ENCODE measurements at places on chromosomes 6 and 20. TPM values are rescaled to one million over a fixed set of nuclear protein-coding genes. Genes with fewer than 3 reads are reported as not detected.

GRCh38 chr6:70411542-70412251 is 1.6 kb upstream of the FAM135A start:
- DNase-seq: no peak
- H3K4me3 ChIP-seq: no peak overlapping the region
- no peak overlapping the region for H3K27ac ChIP-seq
- no peaks in the 10 kb centered on the region for H3K36me3 ChIP-seq
- peaks cover 28% of the 10 kb centered on the region for H3K4me1 ChIP-seq
- H3K27me3 ChIP-seq: no peaks in the 10 kb centered on the region

The CD2AP gene
- 5.3 TPM for polyA plus RNA-seq

The GJA10 gene
- polyA plus RNA-seq: not detected

The COL10A1 gene
- polyA plus RNA-seq: not detected

DNA sequence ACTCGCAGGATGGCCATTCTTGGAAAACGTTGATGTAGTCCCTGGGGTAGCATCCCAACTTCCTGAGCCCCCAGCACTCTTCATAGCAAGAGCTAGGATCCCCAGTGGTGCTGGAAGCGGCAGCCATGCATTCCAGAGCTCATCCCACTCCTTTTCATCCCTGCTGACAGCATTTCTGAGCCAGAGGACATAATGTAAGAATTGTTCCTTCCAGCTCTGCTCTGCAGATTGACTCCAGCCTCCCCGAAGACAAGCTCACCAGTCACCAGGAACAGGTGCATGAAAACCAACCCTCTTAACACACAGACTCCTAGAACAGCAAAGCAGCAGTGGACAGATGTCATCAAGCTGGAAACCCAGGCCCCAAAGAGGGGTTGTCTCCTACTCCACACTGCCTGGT is 3.8 kb downstream of the SLC13A3 start:
- no peaks in the 10 kb centered on the region for H3K36me3 ChIP-seq
- peaks cover 14% of the 10 kb centered on the region for H3K27me3 ChIP-seq
- no peak for DNase-seq
- no peaks in the 10 kb centered on the region for H3K4me1 ChIP-seq
- no peak overlapping the region for H3K27ac ChIP-seq
- no peak overlapping the region for H3K4me3 ChIP-seq

- no peaks in the 10 kb centered on the region for H3K36me3 ChIP-seq
- no peaks in the 10 kb centered on the region for H3K4me1 ChIP-seq
- H3K27me3 ChIP-seq: no peaks in the 10 kb centered on the region
- no peak overlapping the region for H3K4me3 ChIP-seq
- H3K27ac ChIP-seq: no peak overlapping the region
- DNase-seq: no peak
These were observed 65.2 kb downstream of the THBS2 start for GRCh38 chr6:169188475-169188874.

The TINAG gene
- not detected for polyA plus RNA-seq

DNA sequence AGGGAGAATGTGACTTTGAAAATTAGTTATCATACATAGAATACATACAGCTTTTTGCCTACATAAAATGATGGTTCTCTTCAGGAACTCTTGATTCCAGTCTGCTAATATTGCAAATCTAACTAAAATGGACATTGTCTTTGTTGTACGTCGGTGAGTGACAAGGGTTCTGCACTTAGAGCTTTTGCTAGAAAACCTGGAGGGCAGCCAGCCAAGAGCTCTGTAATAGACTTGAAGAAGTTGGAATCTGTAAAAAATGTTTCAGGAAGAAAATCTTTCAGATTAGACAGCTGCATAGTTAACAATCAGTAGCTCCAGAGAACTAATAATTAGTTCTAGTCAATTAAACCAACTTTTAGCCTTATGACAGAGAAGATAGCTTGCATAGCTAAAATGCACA is 138.3 kb downstream of the FLRT3 start:
- no peak for DNase-seq
- no peaks in the 10 kb centered on the region for H3K4me1 ChIP-seq
- no peaks in the 10 kb centered on the region for H3K36me3 ChIP-seq
- no peaks in the 10 kb centered on the region for H3K27me3 ChIP-seq
- no peak overlapping the region for H3K27ac ChIP-seq

The IRF4 gene
- 0.48 TPM for polyA plus RNA-seq

The PTK6 gene
- polyA plus RNA-seq: not detected

The MUC21 gene
- polyA plus RNA-seq: 0.16 TPM

DNA sequence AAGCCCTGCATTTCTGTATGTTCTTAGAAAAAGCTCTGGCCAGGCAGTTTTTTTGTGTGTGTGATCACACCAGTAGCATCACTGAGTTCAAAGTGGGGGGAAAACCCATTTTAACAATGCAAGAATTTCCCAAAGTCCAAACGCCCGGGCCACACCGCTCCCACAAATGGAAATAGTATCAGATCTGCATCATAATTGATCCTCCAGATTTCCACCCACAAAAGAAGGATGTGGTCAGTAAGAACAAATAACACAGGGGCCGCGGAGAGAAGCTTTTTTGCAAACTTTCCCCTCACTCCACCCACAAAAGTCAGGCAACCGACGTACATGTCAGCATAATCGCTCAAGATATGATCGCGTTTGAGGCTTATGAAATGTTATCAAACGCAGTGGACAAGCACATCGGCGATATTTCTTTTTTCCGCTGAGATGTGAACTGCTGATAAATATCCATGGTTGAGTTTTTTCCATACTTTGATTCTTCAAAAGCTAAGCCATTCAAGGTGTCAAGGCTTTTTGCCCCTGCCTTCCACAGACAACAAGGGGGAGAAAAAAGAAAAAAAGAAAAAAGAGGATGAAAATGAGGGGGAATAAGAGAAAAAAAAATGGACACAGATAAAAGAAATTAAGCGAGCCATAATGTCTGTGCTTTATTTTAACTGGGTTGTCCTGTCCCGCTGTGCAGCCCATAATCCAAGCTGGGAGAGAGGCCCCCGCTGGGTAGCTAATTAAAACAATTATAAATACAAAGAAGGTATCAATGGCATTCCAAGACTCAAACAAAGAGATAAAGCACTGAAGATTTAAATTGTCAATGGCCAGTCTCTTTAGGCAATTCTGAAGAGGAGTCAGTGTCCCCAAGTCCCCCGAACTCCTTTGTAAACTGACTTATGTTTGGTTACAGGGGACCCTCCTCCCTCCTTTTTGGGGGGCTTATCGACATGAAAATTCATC is 143.5 kb downstream of the ZFP64 start:
- no peaks in the 10 kb centered on the region for H3K27me3 ChIP-seq
- no peaks in the 10 kb centered on the region for H3K4me1 ChIP-seq
- no peak for DNase-seq
- H3K27ac ChIP-seq: no peak overlapping the region
- no peaks in the 10 kb centered on the region for H3K36me3 ChIP-seq
- H3K4me3 ChIP-seq: no peak overlapping the region

The PPIL6 gene
- polyA plus RNA-seq: 0.48 TPM

The SLC25A27 gene
- 11.4 TPM for polyA plus RNA-seq

- no peaks in the 10 kb centered on the region for H3K36me3 ChIP-seq
- H3K27me3 ChIP-seq: no peaks in the 10 kb centered on the region
- H3K4me3 ChIP-seq: no peak overlapping the region
- H3K4me1 ChIP-seq: no peaks in the 10 kb centered on the region
- DNase-seq: no peak
- H3K27ac ChIP-seq: no peak overlapping the region
These were observed 20.2 kb upstream of the TTK start for GRCh38 chr6:79984261-79984660.

DNA sequence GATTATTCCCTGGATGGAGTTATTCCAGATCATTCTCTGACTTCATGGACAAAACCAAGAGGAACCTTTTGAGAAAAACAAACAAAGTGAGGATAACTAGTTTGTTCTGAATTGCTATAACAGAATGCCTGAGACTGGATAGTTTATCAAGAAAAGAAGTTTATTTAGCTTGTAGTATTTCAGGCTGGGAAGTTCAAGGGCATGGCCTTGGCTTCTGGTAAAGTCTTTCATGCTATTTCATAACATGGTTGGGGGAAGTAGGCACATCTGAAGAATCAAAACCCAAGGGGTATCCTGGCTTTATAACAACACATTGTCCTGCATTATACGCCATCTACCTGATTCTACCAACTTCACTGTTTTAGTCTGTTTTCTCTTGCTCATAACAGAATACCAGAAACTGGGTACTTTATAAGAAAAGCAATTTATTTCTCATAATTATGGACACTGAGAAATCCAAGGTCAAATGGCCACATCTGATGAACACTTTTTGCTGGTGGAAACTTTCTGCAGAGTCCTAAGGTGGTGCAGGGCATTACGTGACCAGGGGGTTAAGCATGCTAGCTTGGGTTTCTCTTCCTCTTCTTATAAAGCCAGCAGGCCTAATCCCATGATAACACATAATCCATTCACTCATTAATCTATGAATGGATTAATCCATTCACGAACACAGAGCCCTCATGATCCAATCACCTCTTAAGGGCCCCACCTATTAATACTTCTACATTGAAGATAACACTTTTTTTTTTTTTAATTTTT is 186.1 kb upstream of the PRSS16 start:
- no peaks in the 10 kb centered on the region for H3K4me1 ChIP-seq
- no peak overlapping the region for H3K4me3 ChIP-seq
- H3K27ac ChIP-seq: no peak overlapping the region
- DNase-seq: no peak
- H3K36me3 ChIP-seq: no peaks in the 10 kb centered on the region

GRCh38 chr6:105646391-105646867 is 243.5 kb upstream of the PREP start:
- no peaks in the 10 kb centered on the region for H3K4me1 ChIP-seq
- no peaks in the 10 kb centered on the region for H3K36me3 ChIP-seq
- no peaks in the 10 kb centered on the region for H3K27me3 ChIP-seq
- DNase-seq: no peak
- no peak overlapping the region for H3K27ac ChIP-seq

DNA sequence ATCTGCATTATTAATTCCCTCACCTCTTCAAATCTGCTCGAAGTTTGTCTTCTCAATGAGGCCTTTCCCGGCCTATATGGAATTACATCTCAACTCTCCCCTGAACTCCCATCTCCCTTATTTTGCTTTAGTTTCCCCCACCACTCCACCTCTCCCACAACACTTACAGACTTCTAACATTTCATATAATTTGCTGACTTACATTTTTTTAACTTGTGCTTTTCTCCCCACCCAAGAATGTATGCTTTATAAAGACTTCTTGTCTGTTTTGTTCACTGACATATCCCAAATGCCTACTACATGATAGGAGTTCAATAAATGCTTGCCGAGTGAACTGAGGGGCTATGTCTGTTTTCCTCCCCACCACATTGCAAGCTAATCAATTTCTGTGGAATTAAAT is 3.9 kb upstream of the MARCKS start:
- no peaks in the 10 kb centered on the region for H3K36me3 ChIP-seq
- no peak overlapping the region for H3K27ac ChIP-seq
- no peak overlapping the region for H3K4me3 ChIP-seq
- peaks cover 17% of the 10 kb centered on the region for H3K4me1 ChIP-seq
- no peak for DNase-seq
- H3K27me3 ChIP-seq: peaks cover 6% of the 10 kb centered on the region

The FAM184A gene
- polyA plus RNA-seq: 3.1 TPM

DNA sequence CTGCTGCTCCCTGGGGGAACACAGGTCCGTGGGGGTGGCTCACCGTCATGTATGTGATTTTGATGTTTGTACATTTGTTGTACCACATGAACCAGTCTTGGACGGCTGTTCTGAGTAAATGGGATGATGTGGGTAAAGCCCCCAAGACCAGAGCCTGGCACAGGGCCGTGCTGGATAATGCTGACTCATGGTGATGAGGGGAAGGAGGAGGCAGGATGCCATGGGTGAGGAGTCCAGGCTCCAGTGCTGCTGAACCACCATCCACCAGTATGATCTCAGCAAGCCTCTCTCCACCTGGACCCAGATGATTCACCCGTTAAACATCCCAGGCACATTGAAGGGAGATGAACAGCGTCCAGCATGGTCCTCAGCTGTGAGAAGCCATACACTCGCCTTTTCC is 9.6 kb upstream of the APCDD1L start:
- no peak overlapping the region for H3K4me3 ChIP-seq
- H3K27me3 ChIP-seq: no peaks in the 10 kb centered on the region
- no peak overlapping the region for H3K27ac ChIP-seq
- peaks cover 7% of the 10 kb centered on the region for H3K4me1 ChIP-seq
- H3K36me3 ChIP-seq: no peaks in the 10 kb centered on the region

The PTGIS gene
- 8.8 TPM for polyA plus RNA-seq

- H3K36me3 ChIP-seq: no peaks in the 10 kb centered on the region
- no peak overlapping the region for H3K27ac ChIP-seq
- no peak overlapping the region for H3K4me3 ChIP-seq
- no peak for DNase-seq
These were observed 115.1 kb downstream of the GJA1 start for GRCh38 chr6:121550491-121551010.

DNA sequence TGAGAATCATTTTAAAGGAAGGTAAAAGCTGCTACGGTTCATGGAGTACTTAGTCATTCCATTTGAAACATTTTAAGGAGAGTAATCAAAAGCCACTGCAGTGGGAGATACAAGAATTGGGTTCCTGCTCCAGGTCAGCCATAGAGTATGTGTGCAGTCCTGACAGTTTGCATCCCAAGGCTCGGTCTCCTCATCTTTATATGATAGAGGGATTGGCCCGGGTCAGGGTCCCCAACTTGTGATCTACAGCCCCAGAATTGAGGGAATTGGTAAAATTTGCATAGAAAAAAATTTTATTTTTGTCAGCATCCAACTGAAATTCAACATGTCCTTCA is 147.4 kb upstream of the PRND start:
- H3K27me3 ChIP-seq: peaks cover 9% of the 10 kb centered on the region
- H3K4me1 ChIP-seq: no peaks in the 10 kb centered on the region
- H3K4me3 ChIP-seq: no peak overlapping the region
- no peaks in the 10 kb centered on the region for H3K36me3 ChIP-seq
- H3K27ac ChIP-seq: no peak overlapping the region

GRCh38 chr6:31622684-31623091 is 2.2 kb downstream of the PRRC2A start:
- DNase-seq: no peak
- H3K4me3 ChIP-seq: no peak overlapping the region
- no peak overlapping the region for H3K27ac ChIP-seq
- H3K27me3 ChIP-seq: no peaks in the 10 kb centered on the region

The PKIB gene
- 2.4 TPM for polyA plus RNA-seq

- peak; percentile 31 for DNase-seq
- H3K27ac ChIP-seq: no peak within 1 kb of the TSS
- peaks cover 4% of the 10 kb centered on the region for H3K4me1 ChIP-seq
- peaks cover 14% of the 10 kb centered on the region for H3K27me3 ChIP-seq
- H3K4me3 ChIP-seq: peak within 1 kb of the TSS; percentile 36
- no peaks in the 10 kb centered on the region for H3K36me3 ChIP-seq
These were observed at the start of gene ZNF311 for GRCh38 chr6:29005183-29005885. Gene ZNF311, minus strand, starts transcription at chr6:29005315. Its CDS starts 1,361 bp downstream, at chr6:29003954.

The HUS1B gene
- 0.27 TPM for polyA plus RNA-seq

The ZNF322 gene
- polyA plus RNA-seq: 8.6 TPM

All from adrenal gland (tissue), 19 donors.